ENCODE measurements at places on chromosomes 2 and 18.

DNA sequence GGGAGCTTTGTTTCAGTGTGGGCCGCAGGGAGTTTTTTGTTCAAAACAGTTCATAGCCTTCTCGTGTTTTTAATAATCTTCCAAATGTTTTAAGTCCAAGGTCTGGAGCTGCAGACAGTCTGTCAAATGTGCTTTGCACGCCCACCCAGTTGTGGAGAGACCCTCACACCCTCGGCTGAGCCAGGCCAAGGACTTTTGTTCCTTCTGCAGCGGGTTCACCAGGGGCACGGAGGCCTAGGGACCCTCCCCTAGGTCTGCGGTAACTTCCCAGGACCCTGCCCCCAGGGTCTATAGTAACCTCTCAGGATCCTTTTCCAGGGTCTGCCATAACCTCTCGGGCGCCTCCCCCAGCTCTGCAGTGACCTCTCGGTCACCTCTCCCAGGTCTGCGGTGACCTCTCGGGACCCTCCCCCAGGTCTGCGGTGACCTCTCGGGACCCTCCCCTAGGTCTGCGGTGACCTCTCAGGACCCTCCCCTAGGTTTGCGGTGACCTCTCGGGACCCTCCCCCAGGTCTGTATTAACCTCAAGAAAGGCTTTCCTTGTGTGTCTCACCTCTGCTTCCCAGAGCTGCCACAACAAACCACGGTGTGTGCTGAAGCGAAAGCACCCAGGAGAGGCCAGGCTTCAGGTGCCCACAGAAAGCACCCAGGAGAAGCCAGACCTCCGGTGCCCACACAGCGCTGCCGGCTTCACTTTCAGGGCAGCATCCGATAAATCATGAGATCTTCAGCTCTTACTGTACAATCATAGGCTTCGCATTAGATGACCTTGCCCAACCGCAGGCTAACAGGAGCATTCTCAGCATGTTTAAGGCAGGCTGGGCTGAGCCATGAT lies 301.9 kb upstream of the SALL3 start:
- DNase-seq: no peak

DNA sequence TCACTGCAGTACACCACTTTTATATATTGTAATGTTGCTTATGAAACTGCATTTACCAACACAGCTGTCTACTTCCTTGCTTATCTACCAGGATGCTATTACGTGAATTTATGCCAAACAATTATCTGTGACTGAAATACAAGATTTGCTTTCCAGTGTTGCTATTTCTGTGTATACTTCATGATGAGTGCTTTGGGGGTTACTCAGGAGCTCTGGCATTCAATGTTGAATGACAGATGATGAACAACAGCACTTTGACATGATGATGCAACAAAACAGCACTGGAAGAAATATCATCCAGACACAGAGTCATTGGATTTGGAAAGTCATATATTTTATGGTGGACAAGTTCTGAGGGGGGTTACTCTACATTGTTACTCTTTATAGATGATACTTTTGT lies 125.8 kb downstream of the NETO1 start:
- no peak for DNase-seq

GRCh38 chr2:62415019-62415431 lies 91.0 kb downstream of the TMEM17 start:
- DNase-seq: no peak

GRCh38 chr18:50039746-50040145 lies 155.2 kb downstream of the MYO5B start:
- no peak for DNase-seq

DNA sequence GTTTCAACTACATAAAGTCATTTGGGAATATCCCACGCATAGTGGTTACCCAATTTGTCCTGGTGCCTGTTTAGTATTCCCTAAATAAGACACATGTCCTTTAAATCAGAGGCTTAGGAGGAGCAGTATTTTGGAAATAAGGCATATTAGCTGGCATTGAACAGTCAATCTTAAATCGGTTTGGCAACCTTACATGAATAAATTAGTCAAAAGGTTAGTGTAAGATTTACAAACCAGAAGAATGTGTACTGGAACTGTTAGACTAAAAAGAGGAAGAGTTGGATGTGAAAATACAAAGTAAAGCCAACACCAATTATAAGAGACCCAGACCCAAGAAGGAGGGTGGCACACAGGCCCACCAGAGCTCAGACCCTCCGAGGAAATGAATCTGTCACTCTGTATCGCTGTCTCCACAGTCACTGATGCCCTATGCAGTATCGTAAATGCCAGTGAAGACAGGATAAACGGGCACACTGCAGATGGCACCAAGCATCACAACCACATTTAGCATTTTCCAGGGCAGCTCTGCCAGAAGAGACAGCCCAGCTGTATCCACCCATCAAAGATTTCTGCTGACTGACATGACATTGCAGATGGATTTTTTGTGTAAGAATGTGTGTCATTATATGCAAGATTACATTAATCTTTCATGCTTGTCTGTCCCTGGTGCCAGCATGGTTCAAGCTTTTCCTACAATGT lies 90.4 kb downstream of the CERKL start:
- no peak for DNase-seq

DNA sequence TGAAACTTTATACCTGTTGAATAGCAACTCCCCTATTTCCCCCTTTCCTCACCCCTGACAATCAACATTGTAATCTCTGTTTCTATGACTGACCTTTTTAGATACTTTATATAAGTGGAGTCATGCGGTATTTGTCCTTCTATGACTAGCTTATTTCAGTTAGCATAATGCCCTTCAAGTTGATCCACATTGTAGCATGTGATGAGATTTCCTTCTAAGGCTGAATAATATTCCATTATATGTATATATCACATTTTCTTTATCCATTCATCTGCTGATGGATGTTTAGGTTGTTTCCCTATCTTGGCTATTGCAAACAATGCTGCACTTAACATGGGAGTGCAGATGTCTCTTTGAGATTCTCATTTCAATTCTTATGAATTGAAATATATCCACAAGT lies 9.5 kb downstream of the FASTKD2 start:
- DNase-seq: no peak

GRCh38 chr2:959457-959856 lies 8.8 kb downstream of the SNTG2 start:
- DNase-seq: no peak

DNA sequence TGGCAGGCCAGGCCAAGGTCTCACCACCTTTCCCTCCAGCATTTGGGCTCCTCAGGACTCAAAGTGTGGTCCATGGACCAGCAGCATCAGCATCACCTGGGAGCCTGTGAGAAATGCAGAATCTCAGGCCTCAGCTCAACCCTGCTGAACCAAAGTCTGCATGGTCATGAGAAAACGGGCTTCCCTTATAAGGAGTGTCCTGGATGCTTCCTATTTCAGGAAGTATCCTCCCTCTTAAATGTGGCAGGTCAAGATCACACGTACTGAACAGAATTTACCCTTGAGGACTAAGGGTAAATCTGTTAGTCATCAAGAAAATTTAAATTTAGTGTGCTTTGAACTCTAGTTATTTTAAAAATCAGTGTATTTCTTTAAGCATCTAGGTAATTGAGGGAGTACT lies 11.8 kb downstream of the CD8A start:
- DNase-seq: no peak

DNA sequence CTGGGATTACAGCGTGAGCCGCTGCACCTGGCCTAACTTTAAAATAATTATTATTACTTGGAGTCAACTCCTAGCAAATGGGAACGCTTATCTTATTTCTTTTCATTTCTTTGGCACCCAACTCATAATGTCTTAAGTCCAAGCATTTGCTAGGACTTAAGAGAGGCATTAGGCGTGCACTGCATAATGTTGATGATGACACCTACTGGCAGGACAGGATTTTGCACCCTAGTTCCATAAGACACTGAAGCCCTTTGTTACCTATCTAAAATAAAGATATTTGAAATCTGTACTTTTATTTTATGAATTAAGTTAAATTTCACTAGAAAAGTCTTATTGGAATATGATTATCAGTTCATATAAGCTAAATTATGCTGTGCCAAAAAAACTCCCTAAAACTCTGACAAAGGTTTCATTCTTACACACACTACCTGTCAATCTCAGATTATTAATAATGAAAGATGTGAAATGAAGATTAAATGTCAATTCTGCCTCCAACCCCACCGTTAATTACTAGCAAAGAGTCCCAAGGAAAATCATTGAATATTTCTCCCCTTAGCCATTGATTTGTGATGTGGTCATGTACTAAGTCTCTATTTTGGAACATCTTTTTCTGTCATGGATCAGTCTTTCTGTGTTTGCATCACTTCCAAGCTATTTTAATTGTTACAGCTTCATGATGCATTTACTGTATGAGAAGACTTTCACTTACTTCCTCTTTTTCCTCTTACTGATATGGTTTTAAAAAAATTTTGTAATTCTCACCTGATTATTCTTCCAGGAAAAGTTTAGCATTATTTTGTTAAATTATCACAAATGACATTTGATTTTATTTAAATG lies 12.7 kb upstream of the CDH2 start:
- DNase-seq: no peak

DNA sequence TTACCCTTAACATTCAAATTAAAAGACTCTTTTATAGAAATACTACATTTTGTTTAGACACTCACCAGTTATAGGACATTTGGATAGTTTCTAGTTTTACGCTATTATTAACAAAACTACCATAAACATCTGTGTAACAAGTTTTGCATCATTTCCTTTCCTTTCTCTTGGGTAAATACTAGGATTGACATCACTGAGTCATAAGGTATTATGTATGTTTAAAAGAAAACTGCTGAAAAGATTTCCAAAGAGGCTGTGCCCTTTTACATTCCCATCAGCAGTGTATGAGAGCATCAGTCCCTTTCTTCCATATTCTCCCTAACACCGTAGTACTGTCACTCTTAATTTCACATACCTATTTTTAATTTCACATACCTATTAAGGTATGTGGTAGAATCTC lies 130.6 kb downstream of the USP34 start:
- no peak for DNase-seq

DNA sequence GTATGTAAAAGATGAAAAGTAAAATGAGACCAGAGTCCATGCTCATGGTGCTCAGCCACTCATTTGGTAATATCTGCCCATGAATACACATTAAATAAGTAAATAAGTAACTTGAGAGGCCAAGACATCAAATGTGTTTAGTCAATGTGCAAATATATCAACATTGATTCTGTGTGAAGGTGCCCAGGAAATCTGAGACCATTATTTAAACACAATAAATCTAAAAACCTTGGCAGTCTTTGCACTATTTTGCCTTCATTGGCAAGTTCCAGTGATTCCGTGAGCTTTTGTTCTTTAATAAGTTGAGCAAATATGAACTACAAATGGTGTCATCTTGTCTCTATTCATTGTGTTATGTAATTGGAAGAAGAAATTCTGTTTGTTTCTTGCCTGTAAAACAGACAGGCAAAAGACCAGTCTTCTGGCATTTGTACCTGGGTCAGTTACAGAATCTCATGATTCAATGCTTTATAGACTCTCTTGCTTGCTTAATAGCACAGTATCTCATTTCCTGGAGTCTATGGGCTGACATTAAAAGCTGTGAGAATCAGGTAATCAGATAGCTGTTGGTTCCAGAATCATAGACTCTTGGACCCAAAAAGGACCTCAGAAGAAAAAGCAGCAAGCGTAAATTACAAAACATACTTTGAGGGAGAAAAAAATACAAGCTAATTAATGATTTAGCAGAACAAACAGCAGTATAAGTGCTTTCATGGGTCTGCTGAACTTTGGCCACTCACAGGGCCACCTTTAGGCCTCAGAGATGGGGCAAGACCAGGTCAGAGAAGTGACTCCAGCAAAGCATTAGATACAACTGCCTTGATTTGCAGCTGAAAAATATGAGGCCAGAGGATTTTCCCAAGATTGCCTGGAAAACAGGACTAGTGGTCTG lies 20.0 kb upstream of the SERPINB3 start:
- no peak for DNase-seq

GRCh38 chr18:61400016-61400635 lies 66.9 kb downstream of the CDH20 start:
- DNase-seq: no peak

DNA sequence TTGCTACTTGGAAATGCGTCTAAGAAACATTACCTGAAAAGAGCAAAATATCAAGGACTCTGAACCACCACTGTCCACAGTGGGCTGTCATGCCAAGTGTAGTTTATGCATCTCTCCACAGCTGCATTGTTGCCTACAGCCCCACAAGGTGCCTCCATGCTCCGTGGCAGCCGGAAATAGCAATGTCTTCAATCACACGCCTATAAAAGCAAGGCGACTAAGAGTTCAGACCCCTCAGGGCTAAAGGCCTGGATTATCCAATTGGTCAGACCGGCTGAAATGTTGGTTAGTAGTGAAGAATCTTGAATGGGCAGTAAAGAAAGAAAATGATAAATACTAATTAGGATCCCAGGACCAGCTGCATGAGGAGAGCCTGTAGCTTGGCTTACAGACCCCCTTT lies 114.0 kb upstream of the SLC35G4 start:
- DNase-seq: no peak

- DNase-seq: no peak
Measured at GRCh38 chr2:176137906-176138305, 8.4 kb downstream of the HOXD8 start.

- DNase-seq: no peak
Measured at GRCh38 chr2:169478339-169478738, 955 bp upstream of the BBS5 start.

DNA sequence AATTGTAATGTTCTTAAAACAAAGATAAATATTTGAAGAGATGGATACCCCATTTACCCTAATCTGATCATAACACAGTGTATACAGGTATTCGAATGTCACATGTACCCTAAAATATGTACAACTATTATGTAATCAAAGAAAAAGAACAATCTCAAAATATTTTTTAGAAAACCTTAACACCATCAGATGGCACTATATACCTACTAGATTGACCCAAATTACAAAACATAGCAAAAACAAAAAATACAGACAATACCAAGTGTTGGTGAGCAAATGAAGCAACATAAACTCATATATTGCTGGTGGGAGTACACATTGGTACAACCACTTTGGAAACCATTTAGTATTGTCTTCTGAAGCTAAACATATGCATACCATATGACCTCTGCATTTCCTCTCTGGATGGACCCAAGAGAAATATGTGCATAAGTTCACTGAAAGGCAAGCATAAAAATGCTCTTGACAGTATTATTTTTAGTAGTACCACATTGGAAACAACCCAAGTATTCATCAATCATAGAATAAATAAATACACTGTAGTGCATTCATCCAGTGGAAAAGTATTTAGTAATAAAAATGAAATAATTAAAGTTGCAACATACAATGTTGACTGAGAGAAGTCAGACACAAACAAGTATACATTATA lies 55.8 kb downstream of the GDF7 start:
- no peak for DNase-seq

DNA sequence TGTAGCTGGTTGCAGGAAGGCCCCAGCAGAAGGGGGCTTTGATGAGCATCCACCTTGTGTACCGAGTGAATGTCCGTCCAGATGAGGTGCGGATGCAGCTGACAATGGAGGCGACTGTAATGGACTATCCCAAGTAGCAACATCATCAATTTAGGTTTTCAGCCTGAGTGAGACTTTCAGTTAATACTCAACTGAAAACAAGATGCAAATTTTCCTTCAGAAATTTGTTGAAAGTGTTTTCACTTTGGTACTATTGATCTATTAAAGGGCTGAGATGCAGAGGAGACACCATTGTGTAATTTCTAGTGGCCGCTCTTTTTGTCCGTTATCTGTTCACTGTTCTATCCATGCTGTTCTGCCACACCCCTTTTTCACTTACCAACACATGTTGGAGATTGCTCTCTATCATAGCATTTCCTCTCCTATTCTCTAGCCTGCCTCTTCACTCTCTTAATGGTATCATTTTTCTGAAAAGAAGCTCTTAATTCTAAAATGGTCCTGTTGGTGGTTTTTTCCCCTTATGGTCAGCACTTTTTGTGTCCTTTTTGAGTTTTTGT lies 12.0 kb upstream of the CASP8 start:
- no peak for DNase-seq

GRCh38 chr2:187377340-187377739 lies 70.7 kb downstream of the CALCRL start:
- DNase-seq: no peak

Measured in GOT3 (cell line).